Activated CD8-positive, alpha-beta T cell treated with anti-CD3 and anti-CD28 coated beads for 36 hours (primary cell): ENCODE measurements at places on chromosomes 6 and 20. TPM values are rescaled to one million over a fixed set of nuclear protein-coding genes. Genes with fewer than 3 reads are reported as not detected.

Gene VGLL2
- total RNA-seq, result not detected

Gene ENPP3
- total RNA-seq, result 0.49 TPM

DNA sequence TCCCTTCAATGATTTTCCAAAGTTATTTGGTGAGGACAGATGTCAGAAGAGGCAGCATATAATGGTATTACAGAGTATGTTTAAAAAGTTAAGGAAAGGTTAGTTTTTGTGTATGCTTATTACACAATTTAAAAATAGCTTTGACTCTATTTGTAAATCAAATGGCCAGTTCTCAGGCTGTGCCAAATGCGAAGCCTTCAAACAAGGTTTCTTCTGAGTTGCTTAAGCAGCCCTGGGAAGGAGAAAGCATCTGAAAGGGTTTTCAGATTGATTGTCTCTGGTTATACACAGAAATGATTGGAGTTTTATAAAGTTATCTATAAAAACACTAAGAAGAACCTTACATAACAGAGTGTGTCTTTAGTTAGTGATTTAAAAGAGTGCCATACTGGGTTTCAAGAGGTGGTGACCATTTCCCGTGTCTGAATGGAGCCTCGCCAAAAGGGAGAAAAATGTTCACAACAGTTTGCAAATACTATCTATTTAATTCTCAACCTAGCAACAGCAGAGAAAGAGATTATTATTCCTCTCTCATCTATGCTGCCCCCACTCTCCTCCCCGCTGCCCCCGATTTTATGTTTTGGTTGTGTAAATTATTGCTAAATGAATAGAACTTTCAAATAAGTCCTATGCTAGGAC is 16.7 kb downstream of the CD109 start:
- DNase-seq, result no peak

- no peak for DNase-seq
These were observed 5.2 kb downstream of the SLC2A4RG start for GRCh38 chr20:63744574-63745423.

- DNase-seq, result no peak
These were observed 1.1 kb downstream of the PAX1 start for GRCh38 chr20:21706261-21707195.

GRCh38 chr20:63021356-63022321 is 14.9 kb upstream of the BHLHE23 start:
- DNase-seq, result no peak

- no peak for DNase-seq
These were observed 25.3 kb upstream of the TMEM217 start for GRCh38 chr6:37283268-37283667.

- DNase-seq, result no peak
These were observed 491 bp upstream of the ITCH start for GRCh38 chr20:34362502-34363061.

DNA sequence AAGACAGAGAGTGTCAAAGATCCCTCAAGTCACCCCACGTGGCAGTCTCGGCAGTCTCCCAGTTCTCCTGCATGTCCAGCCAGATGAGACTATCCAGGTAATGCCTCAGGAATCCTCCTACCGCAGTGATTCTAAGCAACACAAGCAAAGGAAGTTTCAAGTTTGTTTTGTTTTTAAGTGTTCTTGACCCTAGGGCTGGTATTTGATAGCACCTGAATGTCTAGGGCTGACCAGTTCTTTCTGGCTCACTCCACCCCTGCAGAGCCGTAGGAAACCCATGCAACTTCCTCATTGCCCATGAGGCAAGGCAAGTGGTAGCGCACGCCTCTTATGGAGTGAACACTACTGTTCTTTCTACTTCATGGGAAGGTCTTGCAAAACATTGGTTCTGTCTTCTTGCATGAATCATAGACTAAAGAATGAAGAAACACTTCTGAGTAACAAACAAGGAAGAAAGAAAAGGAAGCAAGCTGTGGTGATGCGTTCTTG is 24.8 kb upstream of the FOXQ1 start:
- no peak for DNase-seq

DNA sequence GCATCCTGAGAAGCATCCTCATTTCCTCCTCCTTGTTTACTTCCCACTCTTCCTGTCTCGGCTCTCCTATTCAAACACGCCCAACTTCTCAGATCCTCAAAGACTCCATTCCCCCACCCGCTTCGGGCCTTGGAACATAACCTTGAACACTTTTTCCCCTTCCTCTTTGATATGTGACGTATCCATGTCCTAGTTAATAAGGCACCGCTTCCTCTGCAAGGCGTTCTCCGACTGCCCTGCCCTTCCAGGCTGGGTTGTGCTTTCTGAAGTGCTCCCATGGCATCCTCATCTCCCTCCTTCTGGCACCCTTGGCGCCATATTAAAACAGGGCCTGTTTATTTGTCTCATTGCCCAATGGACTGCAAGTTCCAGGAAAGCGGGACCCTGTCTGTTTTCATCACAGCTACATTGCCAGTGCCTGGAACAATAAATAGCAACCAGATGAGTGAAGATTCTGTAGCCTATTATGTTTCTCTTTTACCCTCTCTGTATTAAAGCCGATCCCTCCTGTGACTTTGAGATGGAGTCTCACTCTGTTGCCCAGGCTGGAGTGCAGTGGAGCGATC is 115.3 kb upstream of the TRAF3IP2 start:
- no peak for DNase-seq

DNA sequence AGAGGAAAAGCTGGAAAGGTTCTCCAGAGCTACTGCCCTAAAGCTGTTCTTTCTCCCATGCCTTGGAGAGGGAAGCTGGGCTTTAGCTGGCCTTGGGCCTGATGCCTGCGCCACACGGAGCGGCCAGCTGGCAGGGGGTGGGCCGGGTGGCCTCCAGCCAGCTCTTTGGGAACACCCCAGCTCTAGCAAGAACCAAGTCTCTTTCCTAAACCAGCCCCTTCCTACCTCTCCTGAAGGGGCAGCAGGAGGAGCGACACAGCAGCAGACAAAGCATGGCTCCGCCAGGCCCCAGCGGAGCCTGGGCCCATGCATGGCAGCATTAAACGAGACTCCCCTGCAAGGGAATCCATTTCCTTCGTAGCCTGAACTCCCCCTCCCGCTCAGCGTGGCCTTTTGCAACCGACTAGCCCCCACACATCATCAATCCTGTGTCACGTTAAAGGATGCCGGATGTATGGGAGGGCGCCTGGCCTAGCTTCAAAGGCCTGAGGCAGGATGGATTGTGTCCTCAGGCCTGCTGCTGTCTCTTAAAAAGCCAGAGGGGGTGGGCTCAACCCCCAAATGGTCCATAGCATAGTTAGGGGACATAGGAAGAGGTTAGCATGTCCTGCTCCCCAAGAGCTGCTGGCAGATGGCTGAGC is 14.0 kb downstream of the MRPS18A start:
- no peak for DNase-seq

DNA sequence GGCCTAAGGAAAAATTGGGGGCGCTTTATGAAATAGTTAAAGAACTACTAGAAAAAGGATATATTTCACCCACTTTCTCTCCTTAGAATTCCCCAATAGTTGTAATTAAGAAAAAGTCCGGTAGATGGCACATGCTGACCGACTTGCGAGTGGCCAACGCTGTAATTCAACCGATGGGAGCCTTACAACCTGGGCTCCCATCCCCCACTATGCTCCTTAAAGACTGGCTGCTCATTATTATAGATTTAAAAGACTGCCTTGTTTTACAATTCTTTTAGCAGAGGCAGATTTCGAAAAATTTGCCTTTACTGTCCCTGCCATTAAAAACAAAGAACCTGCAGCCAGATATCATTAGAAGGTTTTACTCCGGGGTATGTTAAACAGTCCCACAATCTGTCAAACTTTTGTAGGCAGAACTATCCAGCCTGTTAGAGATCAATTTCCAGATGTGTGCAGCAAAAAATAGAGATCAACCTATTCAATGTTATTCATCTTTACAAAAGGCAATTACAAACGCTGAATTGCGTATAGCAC is 58.5 kb upstream of the PRSS16 start:
- peak; percentile 73 for DNase-seq
